ENCODE measurements at places on chromosomes 2 and 18.

- DNase-seq = no peak
These were observed 86.7 kb downstream of the IRS1 start for GRCh38 chr2:226712941-226713340.

DNA sequence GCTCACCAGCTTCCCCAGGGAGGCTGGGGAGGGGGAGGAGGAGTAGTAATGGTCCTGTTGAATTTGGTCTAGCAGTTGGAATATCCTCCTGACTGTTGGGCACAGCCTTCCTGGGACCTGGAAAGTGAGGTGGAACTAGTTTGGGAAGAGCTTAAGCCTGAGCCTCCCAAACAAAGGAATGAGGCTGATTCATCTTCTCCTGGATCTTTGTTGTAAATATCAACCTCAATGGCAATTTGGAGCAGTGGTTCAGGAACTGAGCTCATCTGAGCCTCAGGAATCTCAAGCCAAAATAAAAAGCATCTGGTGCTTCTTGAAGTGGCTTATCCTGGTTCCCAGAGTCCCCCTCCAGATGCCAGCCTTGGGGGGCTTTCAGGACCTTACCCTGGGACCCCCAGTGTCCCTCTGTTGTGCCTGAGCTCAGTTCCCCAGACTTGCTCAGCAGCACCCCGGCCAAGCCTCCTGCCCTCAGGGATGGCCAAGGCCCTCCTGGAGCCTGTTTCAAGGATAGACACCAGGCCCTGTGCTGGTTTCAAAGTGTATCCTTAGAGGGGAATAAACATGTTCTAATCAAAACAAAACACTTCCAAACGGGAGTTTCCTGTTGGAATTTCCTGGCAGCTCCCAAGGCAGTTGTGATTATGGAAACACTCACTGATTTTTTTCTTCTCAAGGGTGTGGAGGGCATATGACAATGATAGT lies 112.6 kb downstream of the DDX1 start:
- DNase-seq = peak; percentile 18

GRCh38 chr2:234430871-234431270 lies 66.0 kb downstream of the ARL4C start:
- no peak for DNase-seq

- peak; percentile 91 for DNase-seq
These were observed 121.2 kb downstream of the ZNF521 start for GRCh38 chr18:25230658-25231326.

DNA sequence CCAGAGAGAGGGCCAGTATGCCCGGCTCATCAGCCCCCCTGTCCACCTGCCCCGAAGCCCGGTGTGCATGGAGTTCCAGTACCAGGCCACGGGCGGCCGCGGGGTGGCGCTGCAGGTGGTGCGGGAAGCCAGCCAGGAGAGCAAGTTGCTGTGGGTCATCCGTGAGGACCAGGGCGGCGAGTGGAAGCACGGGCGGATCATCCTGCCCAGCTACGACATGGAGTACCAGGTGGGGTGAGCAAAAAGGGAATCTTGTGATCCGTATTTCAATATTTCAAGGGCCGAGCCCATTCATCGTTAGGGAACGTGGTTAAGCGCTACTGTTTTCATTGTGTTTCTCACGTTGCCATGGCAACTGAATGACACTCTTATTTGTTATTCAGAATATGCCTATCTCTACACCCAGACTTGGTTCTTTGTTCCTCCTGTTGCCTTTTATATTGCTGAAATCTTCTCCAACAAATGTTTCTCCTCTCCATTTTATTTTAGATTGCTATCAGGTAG lies 81.5 kb downstream of the NRP2 start:
- peak; percentile 97 for DNase-seq

- DNase-seq = no peak
These were observed 99.6 kb downstream of the FMNL2 start for GRCh38 chr2:152434395-152435182.

DNA sequence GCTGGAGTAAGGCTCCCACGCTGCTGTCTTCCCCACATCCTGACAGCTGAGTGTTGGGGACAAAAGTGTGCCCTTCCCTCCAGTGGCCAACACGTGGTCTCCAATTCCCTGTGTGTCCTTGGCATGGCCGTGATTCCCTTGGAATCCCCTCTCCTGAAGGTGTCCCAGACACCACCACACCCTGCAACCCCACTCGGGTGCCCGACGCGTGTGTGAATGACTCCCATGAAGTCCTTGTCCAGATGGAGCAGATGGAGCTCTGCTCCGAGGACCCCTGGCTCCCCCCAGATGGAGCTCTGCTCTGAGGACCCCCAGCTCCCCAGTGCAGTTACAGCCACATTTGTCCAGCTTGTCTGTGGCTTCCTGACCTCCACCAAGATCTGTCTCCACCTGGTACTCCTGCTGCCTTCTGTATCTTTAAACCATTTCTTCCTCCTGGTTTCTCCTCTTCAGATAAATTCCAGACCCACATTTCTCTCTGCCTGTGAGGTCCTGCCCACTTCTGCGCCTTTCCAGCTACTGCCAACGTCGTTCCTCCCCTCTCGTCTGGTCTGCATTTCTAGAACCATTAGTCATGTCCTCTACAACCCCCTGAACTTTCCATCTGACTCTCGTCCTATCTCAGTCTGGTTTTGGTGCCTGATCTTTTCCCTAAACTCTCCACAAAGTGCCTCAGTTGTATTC lies 86.8 kb upstream of the PXDN start:
- DNase-seq = no peak

- DNase-seq = no peak
These were observed 2.5 kb downstream of the MPPE1 start for GRCh38 chr18:11905613-11906012.

- DNase-seq = no peak
These were observed 18.0 kb upstream of the EDAR start for GRCh38 chr2:109006971-109007370.

- DNase-seq = no peak
These were observed 9.6 kb downstream of the PIGN start for GRCh38 chr18:62177271-62177670.

GRCh38 chr18:36108601-36109000 lies 20.5 kb downstream of the SLC39A6 start:
- DNase-seq = no peak

GRCh38 chr18:74898965-74899364 lies 301.3 kb downstream of the ZNF407 start:
- peak; percentile 22 for DNase-seq

- no peak for DNase-seq
These were observed 75.0 kb upstream of the ALKAL2 start for GRCh38 chr2:362924-363323.

- DNase-seq = no peak
These were observed 21.1 kb upstream of the NFATC1 start for GRCh38 chr18:79374408-79375171.

DNA sequence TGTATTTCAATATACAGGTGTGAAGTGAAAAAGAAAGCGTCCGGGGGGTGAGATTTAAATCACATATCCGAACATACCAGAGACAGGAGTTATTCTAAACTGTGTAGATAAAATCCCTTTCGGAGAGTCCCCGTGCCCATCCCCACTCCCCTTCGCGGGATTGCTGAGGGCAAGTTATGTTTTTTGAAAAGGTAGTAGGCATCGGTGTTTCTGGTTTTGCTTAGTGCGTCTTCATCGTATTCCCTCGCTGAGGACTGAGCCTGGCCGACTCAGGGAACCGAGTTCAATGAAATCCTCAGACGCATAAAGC lies 583.4 kb downstream of the ZEB2 start:
- DNase-seq = no peak

DNA sequence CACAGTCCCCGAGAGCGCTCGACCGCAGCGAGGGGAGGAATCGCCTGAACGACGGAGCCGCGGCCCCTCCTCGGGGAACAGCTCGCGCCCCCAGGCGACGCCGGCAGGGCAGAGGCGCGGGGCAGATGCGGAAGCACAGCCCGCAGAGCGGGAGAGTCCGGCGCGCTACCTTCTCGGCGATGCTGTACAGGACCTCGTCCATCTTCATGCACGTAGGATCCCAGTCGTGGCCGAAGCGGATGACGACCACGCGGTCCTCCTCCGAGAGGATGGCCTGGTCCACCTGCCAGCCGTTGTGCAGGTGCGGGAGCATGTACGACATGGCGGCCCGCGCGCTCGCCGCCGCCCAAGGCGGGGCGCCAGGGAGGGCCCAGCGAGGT lies 302 bp downstream of the TXNL4A start:
- DNase-seq = peak; percentile 70

GRCh38 chr2:71736986-71737385 lies 283.6 kb downstream of the DYSF start:
- DNase-seq = no peak

GRCh38 chr18:12656605-12656937 lies 1.3 kb downstream of the SPIRE1 start:
- DNase-seq = peak; percentile 65

- DNase-seq = no peak
These were observed 245.0 kb upstream of the RAB6C start for GRCh38 chr2:129734343-129735034.

- no peak for DNase-seq
These were observed 1.4 kb upstream of the ZFP36L2 start for GRCh38 chr2:43227830-43228281.
